Stimulated activated CD8-positive, alpha-beta memory T cell treated with anti-CD3 and anti-CD28 coated beads, Interleukin-2, amount 100 ng/mL, for 1 hour (primary cell): ENCODE measurements at places on chromosomes 6 and 20.

GRCh38 chr6:143232849-143233248 lies 172.2 kb downstream of the AIG1 start:
- no peak for DNase-seq

GRCh38 chr6:158475344-158476302 lies 84.3 kb upstream of the TMEM181 start:
- no peak for DNase-seq

- no peak for DNase-seq
Observed at GRCh38 chr6:28771401-28772267, 152.2 kb downstream of the TRIM27 start.

GRCh38 chr6:46024124-46024769 lies 8.6 kb upstream of the CLIC5 start:
- DNase-seq: no peak

DNA sequence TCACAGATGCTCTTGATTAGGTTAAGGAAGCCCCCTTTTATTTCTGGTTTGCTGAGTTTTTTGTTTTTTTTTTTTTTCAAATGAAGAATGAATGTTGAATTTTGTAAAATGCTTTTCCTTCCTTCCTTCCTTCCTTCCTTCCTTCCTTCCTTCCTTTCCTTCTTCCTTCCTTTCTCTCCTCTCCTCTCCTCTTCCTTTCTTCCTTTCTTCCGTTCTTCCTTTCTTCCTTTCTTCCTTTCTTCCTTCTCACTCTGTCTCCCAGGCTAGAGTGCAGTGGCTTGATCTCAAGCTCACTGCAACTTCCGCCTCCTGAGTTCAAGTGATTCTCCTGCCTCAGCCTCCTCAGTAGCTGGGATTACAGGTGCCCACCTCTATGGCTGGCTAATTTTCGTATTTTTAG lies 158.2 kb downstream of the ZFAND3 start:
- DNase-seq: no peak

GRCh38 chr6:164750128-164750527 lies 559.3 kb downstream of the C6orf118 start:
- no peak for DNase-seq

DNA sequence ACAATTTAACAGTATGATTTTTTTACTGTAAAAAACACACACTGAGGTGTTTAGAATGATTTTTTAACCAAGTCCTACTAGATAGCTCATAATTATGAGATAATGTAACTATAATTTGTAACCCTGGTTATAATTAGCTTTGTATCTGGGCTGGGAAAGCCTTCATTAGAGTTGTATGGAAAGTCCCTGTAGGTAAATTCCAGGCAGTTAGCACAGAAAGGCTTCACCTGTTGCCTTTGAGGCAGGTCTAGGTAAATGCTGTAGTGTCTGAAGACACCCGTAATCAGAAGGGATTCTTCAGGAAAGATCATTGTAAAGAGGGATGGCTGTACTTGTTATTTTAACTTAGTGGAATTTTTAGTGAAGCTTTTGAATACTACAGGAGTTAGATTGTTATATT lies 1.9 kb downstream of the TMEM200A start:
- no peak for DNase-seq

DNA sequence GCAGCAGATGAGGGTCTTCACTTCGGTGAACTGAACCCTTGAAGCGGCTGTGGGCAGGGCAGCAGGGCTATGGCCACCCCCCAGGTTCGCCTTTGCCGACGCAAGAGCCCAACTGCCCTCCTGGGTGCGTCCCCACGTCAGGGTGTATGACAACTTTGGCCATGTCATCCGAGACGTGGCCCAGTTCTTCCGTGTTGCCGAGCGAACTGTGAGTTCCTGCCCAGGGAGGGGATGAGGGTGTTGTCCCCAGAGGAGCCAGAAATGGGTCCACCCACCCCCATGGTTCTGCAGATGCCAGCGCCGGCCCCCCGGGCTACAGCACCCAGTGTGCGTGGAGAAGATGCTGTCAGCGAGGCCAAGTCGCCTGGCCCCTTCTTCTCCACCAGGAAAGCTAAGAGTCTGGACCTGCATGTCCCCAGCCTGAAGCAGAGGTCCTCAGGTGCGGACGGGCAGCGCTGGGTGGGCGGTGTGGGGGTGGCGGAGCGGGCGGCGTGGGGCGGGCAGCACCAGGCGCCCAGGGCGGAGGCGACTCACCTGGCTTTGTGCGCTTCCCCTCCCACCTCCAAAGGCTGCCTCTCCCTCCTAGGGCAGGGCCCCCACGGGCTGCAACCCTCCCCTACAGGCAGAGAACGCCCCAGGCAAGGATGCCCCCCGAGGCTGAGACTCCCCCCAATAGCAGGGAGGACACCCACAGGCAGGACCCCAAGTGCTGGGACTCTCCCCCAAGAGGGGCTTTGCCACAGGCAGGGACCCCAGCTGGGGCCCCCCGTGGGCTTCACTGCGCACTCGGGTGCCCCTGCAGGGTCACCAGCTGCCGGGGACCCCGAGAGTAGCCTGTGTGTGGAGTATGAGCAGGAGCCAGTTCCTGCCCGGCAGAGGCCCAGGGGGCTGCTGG lies 6.2 kb upstream of the TNFRSF6B start:
- no peak for DNase-seq

DNA sequence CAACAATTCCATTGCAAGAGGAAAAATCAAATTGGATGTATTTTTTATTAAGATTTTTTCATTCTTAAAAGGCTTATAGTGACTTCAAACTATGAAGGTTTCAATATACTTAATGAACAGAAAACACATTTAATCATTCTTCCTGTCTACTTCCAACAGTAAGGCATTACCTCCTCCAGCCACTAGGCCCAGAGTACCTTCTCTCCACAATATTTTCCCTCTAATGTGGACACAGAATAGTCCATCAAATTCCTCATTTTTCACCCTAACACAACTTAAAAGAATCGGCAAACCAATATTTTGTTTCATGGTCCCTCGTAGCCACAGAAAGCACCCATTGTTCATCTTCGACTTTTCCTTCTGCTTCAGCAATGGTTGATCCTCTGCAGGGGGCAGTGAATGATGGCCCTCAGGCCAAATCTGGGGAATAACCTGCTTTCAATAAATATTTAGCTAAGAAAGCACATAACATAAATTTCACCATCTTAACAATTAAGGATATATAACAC lies 335.4 kb upstream of the ID4 start:
- no peak for DNase-seq

DNA sequence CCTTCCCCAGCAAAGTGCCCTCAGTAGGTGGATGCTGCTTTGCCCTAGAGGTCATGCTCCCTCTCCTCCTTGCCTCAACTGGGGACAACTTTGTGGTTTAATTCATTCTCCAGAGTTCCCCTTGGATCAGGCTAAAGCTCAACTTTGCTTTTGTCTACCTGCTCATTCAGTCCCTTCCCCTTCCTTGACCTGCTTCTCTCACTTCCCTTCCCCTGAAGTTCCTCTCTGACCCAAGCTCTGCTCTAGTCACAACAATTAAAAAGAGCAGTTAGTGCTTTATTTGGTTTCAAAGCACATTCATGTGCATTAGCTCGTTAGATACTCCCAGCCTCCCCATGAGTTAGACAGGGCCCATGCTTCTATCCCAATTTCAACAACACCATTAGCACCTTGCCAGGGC lies 71.3 kb downstream of the DZANK1 start:
- DNase-seq: no peak

DNA sequence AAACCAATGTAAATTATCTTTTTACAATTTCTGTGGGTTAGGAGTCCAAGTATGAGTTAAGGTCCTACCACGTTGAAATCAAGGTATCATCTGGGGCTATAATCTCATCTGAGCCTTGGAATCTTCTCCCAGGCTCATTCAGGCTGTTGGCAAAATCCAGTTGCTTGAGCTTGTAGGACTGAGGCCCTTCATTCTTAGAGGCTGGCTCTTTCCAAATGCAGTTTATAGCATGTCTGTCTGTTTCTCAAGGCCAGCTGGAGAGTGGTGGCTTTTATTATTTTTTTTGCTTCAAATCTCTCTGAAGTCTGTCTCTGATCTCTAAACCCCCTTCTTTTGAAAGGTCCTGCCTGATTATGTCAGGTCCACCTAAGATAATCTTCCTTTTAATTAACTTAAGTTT lies 177.2 kb upstream of the ASCC3 start:
- DNase-seq: no peak

DNA sequence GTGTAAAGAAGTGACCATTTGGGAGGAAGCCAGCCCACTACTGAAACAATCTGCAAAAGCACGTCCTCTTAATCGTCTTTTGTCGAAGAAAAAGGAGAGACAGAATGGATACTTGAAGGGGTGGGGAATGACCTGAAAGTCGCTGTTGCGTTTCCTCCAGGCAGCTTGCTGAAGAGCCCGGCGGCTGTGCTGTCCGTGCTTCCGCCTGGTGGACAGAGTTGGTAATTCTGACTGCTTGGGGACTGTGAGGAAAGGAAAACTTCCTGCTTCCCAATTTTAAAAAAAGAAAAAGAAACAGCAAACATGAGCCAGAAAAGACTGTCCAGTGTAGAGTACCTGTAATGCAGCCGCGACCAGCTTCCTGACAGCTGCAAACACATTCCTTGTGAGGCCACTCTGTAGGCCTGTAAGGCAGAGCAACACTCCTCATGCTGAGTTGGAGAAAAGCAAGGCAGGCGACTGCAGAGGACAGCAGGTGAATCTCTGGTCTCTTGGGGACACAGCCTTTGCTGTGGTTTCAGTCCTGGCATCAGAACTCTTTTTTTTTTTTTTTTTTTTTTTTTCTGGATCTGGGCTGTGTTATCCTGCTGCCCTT lies 251.1 kb upstream of the TBX18 start:
- no peak for DNase-seq

GRCh38 chr6:129440691-129441090 lies 269.3 kb downstream of the ARHGAP18 start:
- DNase-seq: no peak

DNA sequence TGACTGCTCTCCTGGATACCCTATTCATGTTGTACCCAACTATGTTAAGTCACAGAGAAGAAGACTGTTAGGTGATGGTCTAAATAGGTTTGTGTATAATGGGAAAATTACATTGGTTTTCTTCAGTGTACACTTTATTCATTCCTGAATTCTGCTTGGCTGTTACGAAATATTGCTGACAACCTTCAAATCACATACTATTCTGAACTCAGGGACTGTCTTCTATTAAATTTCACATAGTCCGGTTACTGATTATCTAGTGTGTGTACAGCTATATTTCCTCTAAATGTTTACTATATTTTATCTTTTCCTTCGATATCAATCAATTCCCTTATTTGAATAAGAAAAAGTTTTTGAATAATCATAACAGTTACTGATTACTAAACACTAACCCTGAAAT lies 1090.3 kb upstream of the CITED2 start:
- no peak for DNase-seq

GRCh38 chr6:130836055-130836640 lies 8.9 kb downstream of the SMLR1 start:
- no peak for DNase-seq

GRCh38 chr6:16158943-16159557 lies 30.2 kb downstream of the MYLIP start:
- DNase-seq: no peak
